ENCODE measurements at places on chromosomes 12 and 14. TPM values are rescaled to one million over a fixed set of nuclear protein-coding genes. Genes with fewer than 3 reads are reported as not detected.

EIF2S1 gene
- 80.0 TPM for total RNA-seq

- no peak for DNase-seq
Measured at GRCh38 chr12:122322501-122322900, 56.2 kb upstream of the VPS33A start.

USP44 gene
- 2.0 TPM for total RNA-seq

GRCh38 chr12:124881123-124881522 is 17.5 kb upstream of the SCARB1 start:
- no peak for DNase-seq

- DNase-seq = no peak
Measured at GRCh38 chr14:38723959-38724358, 379.1 kb downstream of the SEC23A start.

DNA sequence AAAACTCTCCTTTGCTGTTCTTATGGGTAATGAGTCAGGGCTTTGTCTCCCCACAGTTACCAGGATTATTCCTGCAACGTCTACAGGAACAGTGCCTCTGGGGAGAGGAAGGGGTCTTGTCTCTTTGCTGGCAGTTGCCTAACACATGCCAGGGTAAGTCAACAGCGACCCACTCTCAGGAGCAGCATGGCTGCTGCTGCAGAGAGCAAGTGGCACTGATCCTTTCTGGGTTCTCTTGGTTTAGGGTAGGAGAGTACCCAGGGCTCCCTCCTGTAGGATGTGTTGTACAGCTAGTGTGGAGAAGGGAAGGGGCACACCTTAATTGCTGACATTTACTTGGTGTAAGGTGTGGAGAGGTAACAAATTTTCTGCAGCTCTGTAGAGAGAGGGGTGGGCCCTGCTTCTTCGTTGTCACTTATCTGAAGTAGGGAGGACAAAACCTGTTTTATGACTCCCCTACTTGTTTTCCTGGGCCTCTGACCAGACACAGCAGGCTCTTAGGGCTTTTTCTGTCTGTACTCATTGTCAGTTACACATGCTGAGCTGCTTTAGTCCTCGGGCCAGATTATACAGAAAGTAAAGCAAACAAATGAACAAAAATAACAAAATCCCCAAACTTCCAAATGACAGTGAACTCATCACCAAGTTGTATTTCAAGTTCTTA is 168.2 kb downstream of the ACSS3 start:
- DNase-seq = no peak

ANKRD9 gene
- 134 TPM for total RNA-seq

All from right cardiac atrium (tissue), 5 donors.